ENCODE measurements at places on chromosomes 16 and 17. TPM values are rescaled to one million over a fixed set of nuclear protein-coding genes. Genes with fewer than 3 reads are reported as not detected.
A peak's percentile ranks its signal among the peaks of the same experiment; 100 is the strongest.

Gene RNF157
- total RNA-seq: 1.4 TPM

DNA sequence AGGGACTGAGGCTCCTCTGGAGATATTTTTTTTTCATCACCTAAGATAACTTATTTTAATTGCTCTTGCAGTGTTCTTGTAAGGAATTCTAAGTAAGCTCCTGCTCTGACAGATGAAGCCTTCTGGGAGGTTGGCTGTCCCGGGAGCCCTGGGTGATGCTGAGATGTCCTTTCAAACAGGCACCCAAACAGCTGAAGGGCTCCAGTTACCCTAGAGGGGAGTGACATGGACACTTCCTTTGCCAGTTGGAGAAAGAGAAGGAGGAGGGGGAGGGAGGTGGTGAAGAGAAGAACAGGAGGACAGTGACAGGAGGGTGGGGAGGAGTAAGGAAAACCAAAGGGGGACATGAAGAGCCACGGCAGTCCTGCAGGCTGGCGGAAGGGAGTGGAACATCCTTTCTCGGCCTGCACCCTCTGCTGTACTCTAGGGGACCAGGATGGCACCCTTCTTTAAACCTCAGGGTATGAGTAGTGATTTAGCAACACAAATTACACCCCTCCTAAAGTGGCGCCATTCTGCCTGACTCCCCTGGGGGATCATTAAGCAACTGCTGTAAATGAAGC, 51.8 kb downstream of the MYH3 start:
- DNase-seq: no peak

DNA sequence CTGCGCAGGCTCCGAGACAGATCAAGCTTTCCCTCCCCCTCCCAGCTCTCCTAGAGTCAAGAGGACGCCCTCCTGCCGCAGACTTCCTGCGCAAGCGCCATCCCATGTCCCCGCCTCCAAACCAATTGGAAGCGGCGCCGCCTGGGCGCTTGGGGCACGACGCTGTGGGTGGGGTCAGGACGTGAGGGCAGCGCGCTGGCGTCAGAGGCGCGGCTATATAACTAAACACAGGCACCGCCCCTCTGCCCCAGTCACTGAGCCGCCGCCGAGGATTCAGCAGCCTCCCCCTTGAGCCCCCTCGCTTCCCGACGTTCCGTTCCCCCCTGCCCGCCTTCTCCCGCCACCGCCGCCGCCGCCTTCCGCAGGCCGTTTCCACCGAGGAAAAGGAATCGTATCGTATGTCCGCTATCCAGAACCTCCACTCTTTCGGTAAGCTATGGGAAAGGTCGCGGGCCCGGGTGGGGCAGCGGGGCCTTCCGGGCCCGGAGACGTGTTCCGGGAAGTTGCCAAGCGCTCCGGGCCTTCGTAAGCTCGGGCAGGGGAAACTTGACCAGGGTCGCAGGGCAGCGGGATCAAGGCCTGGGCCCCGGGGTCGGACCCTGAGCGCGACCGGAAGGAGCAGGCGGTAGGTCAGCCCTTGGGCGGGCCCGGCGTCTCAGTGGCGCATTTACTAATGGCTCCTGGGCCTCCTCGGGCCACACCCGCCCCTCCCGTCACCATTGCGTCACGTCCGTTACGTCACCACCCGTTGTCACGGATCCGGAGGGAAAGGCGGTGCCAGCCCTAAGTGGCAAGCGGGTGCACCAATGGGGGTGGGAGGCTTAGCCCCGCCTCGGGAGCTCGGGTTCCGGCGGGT, at the start of gene EIF1:
EIF1 (plus strand) TSS at position 245 of the 856 bp plus-strand sequence; CDS start at position 399, 154 bp downstream.
- DNase-seq: peak; percentile 96

DNA sequence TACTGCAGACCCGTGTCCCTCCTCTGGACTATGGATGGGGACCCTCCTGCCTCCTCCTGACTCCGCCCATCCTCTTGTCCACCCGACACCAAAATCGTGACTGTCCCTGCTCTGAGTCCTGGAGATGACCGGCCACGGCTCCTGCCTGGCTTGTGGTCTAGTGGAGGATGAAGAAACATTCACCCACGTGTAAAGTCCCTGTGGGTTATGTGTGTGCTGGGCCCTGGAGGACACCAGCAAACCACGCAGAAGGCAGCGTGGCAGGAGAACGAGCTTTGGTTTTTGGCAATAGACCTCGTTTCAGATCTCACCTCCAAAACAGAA, 11.9 kb downstream of the SPNS2 start:
- DNase-seq: no peak

Measured in astrocyte (in vitro differentiated cells and primary cell).